ENCODE measurements at places on chromosomes 11 and 22.
A peak's percentile ranks its signal among the peaks of the same experiment; 100 is the strongest.

DNA sequence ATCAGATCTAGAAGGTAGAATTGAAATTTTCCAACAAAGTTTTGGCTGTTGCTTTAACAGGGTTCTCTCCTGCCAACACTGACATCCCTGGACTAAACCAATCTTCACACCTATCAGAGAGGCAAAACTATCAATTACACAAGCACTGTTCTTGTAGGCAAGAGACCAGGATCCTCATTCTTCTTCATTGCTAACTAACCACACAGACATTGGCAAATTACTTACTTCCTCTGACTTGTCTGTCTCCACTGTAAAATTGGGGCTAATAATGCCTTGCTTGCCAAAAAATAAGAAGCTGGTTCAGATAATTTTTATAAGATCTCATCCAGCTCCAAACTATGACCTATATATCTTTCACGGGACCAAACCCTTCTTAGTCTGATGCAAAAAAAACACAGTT, 93.8 kb upstream of the DDI1 start:
- DNase-seq, result no peak

DNA sequence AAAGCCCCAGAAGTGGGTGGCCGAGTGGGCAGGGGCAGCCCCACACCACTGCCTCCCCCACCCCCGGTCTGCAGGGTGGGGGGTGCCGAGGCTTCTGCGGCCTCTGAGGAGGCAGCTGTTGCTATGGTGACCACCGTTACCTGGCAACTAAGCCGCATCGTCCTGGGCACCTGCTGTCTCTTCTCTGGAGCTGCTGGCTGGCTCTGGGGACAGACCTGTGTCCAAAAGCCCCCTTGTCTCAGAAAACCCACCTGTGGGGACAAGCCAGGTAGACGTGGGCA, 79.9 kb upstream of the PRR5 start:
- no peak for DNase-seq

DNA sequence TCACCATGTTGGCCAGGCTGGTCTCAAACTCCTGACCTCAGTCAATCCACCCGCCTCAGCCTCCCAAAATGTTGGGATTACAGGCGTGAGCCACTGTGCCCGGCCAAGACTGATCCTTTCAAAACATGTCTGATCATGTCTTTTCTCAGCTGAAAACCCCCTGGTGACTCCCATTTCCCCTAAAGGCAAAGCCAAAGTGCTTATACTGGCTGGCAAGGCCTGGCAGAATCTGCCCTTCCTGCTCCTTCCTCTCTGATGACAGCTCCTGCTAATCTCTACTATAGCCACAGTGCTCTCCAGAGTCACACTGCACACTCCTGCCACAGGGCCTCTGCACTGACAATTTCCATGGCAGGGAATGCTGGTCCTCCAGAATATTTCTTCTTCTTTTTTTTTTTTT, 2.6 kb upstream of the MCHR1 start:
- no peak for DNase-seq

GRCh38 chr22:31080848-31081649, at the start of gene SMTN:
TSS of gene SMTN (plus strand) at chr22:31081318. CDS start at chr22:31083259, 1,941 bp downstream.
- DNase-seq, result peak; percentile 98

DNA sequence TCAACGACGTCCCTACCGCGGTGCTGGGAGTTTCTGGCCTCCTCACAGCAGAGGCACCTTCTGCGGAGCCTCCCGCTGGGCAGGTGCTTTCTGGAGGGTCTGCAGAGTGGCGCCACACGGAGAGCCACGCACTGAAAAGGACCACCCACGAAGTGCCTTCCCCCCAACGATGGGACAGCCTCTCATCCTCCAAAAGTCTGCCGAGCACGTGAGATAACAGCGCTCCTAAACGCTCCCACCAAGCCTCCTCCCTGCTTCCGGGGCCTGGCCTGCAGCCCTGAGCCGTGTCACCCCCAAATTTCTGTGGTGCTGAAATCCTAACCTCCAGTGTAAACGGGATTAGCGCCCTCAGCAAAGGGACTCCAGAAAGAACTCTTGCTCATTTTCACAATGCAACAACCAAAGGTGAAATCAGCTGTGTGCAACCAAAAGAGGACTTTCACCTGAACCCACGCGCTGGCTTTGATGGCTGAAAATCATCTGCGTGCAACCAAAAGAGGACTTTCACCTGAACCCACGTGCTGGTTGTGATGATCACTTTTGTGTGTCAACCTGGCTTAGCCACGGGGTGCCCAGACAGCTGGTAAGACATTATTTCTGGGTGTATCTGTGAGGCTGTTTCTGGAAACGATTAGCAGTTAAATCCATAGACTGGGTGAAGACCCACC, 924.6 kb downstream of the BRD1 start:
- DNase-seq, result no peak

DNA sequence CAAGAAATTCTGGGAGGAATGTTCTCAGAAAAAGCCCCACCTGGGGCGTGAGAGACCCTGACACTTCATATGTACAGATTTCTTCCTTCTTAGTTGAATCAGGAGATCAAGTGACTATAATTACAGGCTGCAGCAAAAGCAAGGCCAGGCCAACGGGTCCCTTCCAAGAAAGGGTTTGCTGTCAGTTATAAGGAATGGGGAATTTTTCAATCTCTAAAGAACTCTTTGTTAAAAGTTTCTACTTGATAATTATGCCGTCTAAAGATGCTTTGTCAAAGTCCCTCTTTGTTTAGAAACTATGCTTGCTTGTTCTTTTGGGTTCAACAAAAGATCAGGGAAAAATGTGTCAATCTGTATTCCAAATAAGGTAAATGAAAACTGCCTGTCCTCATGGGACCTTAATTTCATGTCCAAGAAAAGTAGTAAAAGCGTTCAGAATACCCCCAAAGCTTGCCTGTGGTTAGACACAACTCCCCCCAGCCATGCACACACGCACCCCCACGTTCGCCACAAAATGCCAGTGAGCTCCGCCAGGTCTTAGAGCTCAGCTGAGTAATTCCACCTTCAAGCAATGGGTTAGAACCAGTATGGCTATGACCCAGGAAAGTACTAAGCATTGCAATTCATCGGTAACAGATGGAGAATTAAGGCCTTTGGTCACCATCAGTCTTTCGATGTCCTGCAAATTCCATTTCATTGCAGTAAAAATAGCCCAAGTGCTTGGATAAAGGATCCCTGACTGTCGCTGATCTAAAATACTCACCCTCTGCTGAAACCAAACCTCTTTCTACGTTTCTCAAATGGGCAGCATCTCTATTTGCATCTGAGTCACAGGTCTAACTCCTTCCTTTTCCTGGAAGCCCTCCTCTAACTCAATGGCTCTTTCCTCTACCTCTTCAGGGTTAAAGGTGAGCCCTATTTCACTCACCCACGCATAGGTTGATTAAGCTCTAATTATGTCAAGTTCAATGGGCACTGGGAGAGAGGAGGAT, 419.2 kb upstream of the SYN3 start:
- no peak for DNase-seq

- DNase-seq, result peak; percentile 12
Observed at GRCh38 chr11:59173964-59174663, 2.2 kb downstream of the DTX4 start.

DNA sequence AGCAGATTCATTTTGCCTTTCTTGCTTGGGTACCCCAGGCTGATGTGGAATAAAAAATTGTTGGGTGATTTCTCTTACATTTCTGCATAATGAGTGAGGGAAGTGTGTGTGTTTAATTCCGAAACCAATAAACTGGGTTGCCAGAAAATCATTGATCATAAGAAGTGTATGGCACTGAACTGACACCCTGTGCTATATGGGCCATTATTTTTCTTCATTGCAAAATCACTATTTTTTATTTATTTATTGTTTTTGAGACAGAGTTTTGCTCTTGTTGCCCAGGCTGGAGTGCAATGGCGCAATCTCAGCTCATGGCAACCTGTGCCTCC, 14.6 kb upstream of the HIKESHI start:
- DNase-seq, result no peak

DNA sequence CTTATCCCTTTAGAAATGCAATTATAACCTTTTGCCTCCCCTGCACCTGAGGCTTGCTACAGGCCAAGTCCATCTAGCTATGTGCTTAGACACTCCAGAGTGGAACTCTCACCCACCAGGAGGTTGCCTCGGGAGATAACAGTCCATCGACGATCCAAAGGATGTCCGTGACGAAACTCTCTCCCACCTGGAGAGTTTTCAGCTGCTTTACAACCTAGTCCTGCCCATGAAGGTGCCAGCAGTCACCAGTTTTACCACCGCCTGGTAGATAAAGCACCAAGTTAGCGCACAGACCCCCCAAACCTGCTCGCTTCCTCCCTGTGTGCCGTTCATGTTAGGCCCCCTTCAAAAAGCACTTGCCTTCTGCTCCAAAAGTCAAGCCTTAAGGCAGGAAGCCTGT, 53.1 kb upstream of the SHISAL1 start:
- DNase-seq, result no peak

DNA sequence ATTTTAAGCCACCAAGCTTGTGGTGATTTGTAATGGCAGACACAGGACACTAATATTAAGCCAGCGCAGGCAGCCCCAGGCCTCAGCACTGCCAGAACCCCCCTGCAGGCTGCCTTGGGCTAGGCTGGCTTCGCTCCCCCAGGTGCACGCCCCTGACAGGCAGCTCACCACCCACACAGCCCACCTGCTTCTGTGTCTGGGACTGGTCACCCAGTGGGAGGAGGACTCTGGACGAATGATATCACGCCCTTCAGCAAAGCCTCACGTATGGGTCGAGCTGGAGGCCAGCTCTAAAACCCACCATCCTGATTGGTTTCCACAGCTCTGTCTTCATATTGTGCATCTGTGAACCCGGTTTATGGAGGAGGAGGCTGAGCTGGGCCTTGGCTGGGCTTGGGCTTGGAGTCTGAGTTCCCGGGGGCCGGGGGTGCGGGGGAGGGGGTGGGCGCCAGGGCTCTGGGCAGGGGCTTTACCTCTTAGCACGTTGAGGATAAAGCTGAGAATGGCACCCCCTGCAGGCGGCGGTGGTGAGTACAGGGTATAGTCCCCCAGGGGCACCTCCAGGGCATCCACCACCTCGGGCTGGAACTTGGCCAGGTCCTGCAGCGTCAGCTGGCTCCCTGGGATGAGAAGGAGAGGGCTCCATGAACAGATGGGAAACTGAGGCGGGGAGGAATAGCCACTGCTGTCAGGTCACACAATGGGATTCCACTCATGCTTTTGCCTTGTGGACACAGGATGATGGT, 13.8 kb downstream of the GGT5 start:
- DNase-seq, result peak; percentile 63

- no peak for DNase-seq
Observed at GRCh38 chr11:122127020-122127419, 11.0 kb upstream of the BLID start.

DNA sequence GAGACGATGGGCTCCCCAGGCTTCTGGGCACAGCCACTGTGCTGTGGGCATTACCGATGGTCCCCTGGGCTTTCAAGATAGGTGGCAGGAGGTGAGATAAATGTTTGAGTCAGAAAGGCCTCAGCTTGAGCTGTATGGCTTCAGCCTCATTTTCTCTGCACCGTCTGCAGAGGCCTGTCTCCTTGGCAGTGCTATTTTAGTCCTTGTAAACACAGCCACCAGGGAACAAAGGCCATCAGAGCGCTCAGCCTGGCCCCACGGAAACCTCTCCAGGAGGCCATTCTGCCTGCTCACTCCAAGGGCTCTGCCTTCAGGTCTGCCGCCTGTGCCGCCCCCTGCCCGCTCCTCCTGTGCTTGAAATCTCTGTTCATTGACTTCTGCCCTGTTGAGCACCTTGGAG, 1424.9 kb downstream of the TBC1D22A start:
- DNase-seq, result no peak

DNA sequence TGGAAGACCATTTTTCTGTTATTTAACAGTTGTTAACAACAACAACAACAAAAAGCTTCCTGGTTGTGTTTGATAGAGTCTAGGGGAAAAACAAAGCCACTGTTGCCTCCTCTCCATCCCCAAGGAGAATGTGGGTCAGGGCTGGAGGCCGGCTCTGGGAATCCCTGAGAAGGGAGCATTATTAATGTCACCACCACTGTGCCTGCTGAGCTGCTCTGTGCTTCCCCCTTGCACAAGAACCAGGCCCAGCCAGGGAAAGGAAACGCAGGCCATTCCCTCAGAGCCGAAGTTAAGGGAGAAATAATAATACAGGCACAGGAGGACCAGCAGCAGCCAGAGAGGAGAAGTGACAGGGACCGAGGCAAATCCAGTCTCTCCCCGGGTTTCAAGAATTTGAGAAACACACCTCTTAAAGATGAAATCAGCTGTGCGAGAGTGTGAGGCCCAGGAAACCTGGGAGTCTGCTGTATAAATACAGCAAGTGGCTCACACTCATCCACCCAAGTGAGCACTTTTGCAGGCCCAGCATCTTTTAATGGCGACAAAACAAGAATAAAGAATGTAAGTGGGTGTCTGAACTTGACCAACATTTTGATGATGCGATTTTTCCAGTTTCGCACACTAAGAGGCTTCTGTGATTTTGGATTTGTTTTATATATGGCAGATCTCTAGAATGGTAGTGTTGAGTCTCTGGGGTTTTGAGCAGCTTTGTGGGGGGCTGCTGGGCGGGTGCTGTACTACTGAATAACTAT, 539.2 kb downstream of the NTM start:
- DNase-seq, result no peak

Data from nephron progenitor cell (in vitro differentiated cells).